Hepatocyte (in vitro differentiated cells): ENCODE measurements at places on chromosomes 2 and 18.
A peak's percentile ranks its signal among the peaks of the same experiment; 100 is the strongest.

DNA sequence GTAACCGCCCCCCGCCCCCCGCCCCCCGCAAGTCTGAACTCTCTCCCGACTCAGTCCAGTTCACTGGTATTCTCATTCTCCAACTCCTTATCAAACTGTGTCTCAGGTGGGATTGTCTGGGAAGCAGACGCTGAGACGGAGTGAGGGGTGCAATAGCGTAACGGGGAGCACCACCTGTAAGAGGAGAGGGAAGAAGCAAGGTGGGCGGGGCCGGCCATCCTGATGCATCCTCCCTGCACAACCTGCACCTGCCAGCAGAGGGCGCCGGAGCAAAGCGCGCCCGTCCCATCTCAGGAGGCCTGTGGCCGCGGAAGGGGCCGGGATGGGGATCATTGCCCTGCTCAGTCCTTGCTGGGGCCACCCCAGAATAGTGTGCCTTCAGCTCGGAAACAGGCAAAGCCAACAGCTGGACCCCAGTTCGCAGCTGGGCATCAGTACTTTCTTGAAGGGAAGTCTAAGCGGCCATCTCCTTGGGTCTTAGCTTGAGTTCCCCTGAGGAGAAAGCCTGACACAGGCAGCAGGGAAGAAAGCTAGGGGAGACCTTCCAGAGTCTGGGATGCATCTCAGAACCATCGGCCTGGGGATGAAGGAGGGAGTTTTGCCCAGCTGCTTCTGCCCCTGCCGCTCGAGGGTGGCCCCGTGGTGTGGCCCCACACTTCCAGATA, 208.0 kb downstream of the TFCP2L1 start:
- peak; percentile 81 for DNase-seq
- peaks cover 42% of the 10 kb centered on the region for H3K27me3 ChIP-seq
- H3K27ac ChIP-seq = no peak overlapping the region
- H3K36me3 ChIP-seq = no peaks in the 10 kb centered on the region
- H3K4me3 ChIP-seq = no peak overlapping the region
- H3K4me1 ChIP-seq = peaks cover 9% of the 10 kb centered on the region

- no peaks in the 10 kb centered on the region for H3K36me3 ChIP-seq
- H3K4me3 ChIP-seq = no peak overlapping the region
- no peak overlapping the region for H3K27ac ChIP-seq
- H3K27me3 ChIP-seq = no peaks in the 10 kb centered on the region
- H3K4me1 ChIP-seq = no peaks in the 10 kb centered on the region
- DNase-seq = no peak
Observed at GRCh38 chr2:48829036-48829435, 73.5 kb upstream of the LHCGR start.

GRCh38 chr2:113233593-113234550, 44.8 kb downstream of the PAX8 start:
- no peak overlapping the region for H3K27ac ChIP-seq
- peak; percentile 56 for DNase-seq
- no peaks in the 10 kb centered on the region for H3K36me3 ChIP-seq
- H3K4me3 ChIP-seq = no peak overlapping the region
- H3K27me3 ChIP-seq = no peaks in the 10 kb centered on the region

DNA sequence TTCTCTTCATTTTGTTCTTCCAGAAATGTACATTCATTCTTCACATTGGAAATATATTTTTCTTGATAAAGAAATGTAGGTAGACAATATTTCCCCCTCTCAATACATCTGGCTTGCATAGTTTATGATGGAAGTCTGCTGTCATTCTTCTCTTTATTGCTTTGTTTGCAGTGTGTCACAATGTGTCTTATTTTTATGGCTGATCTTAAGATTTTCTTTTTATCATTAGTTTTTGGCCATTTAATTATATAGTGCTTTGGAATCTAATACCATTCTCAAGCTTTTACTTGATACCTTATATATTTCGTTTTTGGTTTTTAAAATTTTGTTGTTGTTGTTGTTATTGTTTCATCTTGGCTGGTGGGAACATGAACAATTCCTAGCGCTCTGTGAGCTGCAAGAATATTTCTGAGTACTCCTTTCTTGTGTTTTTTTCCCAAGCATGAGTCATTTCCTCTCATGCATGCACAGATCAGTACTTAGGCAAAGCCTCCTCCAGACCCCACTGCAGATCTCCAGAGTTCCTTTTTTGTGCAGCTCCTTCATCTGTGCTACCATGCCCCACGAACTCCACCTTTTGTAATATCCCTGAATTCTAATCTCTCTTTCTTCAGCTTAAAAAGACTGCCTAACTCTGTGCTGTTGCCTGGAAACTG, 13.7 kb upstream of the MMADHC start:
- H3K36me3 ChIP-seq = no peaks in the 10 kb centered on the region
- H3K4me1 ChIP-seq = peaks cover 7% of the 10 kb centered on the region
- no peak overlapping the region for H3K4me3 ChIP-seq
- H3K27me3 ChIP-seq = no peaks in the 10 kb centered on the region

DNA sequence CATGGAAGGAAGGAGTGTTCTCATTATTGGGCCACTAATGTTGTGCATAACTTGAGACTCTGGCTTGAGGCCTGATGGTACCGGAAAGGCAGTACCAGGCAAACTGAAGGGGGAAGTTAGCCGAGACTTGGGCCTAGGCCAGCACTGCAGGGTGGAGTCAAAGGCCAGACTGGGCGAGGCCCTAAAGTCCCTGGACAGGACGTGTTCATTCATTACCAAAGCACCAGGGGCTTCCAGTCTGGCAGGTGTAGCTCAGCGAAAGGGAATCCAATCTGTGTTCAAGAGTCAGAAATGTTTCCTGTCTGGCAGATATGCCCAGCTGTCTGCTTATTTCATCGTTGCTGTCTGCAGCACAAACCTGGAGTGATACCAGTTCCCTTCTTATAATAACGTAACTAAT, 4.7 kb upstream of the ITSN2 start:
- no peak for DNase-seq
- H3K4me3 ChIP-seq = no peak overlapping the region
- peaks cover 7% of the 10 kb centered on the region for H3K4me1 ChIP-seq
- no peak overlapping the region for H3K27ac ChIP-seq
